RPMI7951 (cell line): ENCODE measurements at places on chromosomes 2 and 18. TPM values are rescaled to one million over a fixed set of nuclear protein-coding genes. Genes with fewer than 3 reads are reported as not detected.

Gene CPLX4
- total RNA-seq, result not detected in 2 replicates

Gene LHCGR
- not detected in 2 replicates for total RNA-seq

Gene LYPD6B
- total RNA-seq, result 21.6 and 25.9 TPM in 2 replicates

Gene SLC38A11
- not detected in 2 replicates for total RNA-seq

Gene TWSG1
- total RNA-seq, result 76.6 and 101 TPM in 2 replicates

Gene SERPINB4
- total RNA-seq, result not detected in 2 replicates

DNA sequence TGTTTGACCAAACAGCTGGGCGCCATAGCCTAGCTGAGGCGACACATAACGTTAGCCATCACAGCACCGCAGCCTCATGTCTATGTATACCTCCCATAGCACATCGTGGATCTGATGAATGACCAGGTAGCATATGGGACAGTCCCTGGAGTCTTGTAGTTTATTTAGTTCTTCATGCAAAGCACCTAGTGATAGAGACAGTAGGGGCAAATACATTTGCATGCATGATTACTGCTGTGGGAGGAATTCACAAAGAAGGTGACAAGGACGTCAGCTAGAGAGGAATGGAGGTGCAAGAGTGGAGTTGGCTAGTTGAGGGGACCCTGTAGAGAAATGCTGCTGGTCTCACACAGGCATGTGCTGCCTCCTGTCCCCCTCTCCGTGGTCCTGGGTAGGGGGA, 478.9 kb upstream of the HS6ST1 start:
- no peak for DNase-seq

- DNase-seq, result no peak
Observed at GRCh38 chr18:50128506-50129271, 66.3 kb downstream of the MYO5B start.

GRCh38 chr2:154557906-154558305, 140.6 kb upstream of the KCNJ3 start:
- no peak for DNase-seq

DNA sequence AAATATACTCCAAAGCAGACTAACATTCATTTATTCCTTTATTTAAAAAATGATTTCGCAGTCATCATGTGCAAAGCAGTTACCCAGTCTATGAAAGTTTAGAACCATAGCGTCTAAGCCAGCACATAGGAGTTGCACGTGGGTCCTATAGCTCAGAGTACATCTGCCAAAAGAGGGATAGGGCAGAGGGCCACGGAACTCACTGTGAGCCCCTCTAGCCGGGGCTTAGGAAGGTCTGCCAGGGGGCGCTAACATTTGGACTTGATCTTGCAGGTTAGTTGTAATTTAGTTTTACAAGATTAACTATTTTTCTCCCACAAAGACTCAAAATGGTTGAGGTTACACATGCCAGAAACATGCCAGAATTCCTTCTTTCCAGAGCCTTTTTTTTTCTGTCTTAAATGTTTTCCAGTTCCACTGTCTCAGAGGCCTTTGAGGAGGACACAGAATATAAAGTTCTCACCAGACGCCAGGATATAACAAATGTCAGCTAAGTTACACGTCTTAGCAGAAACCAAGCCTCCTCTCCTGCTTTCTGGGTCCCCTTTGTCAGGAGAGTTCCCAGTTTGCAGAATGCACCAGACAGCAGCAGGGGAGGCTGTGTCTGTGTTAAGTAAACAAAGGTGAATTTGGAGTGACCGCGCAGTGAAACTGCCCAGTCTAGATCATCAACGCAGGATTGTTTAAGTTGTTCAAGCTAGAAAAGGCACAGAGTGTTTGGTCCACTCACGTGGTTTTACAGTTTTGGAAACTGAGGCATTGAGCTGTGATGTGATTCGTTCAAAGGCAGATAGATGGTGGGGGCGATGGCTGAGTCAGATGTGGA, 292.0 kb downstream of the PRKCE start:
- no peak for DNase-seq

- peak; percentile 12 for DNase-seq
Observed at GRCh38 chr2:216139884-216140283, 30.7 kb downstream of the XRCC5 start.

GRCh38 chr2:55842046-55842445, 81.5 kb downstream of the EFEMP1 start:
- peak; percentile 41 for DNase-seq

DNA sequence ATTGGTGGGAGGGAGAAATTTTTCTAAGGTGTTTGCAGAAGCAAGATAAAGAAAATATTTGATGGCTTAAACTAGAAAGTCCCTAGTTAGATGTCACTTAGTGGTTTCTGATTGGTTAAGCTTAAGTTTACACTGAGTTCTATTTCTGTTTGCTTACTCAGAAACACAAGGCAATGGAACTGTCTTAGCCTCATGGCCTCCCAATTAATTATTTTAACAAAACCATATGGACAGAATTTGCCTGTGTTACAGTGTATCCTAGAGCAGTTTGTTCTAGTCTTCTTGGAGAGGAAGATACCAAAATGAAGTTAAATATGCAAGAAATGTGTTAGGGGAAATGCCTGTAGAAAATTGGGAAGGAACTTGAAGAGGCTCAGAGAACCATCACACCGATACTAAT, 4.6 kb upstream of the IMPACT start:
- no peak for DNase-seq

DNA sequence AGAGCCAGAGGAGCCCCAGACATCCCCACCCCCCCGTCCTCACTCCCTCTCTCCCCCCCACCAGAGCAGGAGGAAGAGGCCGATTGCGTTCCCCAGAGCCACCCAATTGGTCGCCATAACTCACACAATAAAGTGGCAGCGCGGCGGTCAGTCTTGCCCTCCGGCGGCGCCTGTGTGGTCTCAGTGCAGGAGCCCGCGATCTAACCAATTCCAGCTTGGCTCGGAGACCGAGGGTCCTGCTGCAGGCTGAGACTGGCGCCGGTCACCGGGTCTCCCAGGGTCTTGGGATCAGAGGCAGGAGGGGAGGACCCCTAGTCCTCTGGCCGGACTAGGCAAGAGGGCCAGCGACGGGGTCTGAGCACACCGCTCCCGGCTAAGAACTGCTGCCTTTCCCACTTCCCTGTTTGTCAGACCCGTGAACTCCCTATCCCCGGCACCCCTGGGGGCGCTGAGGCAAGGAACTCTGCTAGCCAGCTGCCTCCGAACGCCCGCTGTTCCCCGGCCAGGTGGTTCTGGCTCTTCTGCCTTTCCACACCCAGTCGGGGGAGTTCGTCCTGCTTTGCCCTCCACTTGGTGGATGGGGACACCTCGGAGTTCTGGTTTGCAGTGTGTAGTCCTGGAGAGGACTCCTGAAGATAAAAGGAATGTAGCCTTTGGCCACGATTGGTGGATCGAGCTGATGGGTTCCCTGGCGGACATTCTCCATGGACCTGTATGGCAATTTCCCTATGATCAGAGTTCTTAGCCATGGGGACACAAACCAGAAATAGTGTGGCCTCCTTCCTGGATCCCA, 1.0 kb upstream of the HOXD12 start:
- peak; percentile 46 for DNase-seq

DNA sequence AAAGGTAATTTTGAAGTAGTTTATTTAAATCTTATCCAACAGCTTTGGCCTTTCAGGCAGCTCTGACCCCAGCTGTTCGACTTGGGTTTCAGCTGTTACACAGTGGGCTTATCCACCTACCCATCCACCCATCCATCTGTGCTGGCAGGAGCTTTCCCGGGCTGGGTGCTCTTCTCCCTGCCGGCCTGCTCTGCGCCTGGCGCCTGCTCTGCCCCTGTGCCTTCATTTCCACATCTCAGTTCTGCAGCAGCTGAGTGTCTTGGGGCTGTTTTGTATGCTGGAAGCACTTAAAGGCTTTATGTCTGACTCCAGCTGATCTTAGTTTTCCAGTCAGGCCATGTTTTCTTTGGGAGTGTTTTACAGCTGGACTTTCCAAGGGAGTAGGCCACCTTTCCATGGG, 24.2 kb downstream of the LDLRAD4 start:
- DNase-seq, result no peak

GRCh38 chr2:17182399-17182798, 335.8 kb downstream of the RAD51AP2 start:
- no peak for DNase-seq
